ENCODE measurements at places on chromosomes 2 and 18.

- DNase-seq: no peak
Observed at GRCh38 chr2:121197369-121198091, 87.5 kb downstream of the TFCP2L1 start.

DNA sequence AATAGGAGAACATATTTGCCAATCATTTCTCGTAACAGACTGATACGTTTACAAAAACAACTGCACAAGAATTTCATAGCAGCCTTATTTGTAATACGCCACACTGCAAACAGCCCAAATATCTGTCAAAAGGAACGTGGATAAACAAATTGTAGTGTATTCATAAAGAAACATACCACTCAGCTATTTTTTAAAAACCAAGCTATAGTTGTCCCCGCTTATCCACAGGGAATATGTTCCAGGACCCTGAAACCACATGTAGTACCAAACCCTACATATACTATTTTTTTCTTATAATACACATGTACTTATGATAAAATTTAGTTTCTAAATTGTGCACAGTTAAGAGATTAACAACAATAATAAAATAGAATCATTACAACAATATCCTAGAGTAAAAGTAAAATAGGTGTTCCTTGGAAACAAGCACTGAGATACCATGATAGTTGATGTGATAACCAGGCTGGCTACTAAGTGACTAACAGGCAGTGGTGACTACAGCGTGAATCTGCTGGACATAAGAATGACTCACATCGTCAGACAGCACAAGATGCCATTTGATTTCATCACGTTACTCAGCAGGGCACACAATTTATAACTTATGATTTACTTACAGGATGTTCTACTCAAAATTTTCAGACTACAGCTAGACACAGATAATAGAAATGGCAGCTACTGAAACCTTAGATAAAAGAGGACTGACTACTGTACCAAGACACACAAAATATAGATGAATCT is 367.4 kb downstream of the NCKAP5 start:
- DNase-seq: no peak

DNA sequence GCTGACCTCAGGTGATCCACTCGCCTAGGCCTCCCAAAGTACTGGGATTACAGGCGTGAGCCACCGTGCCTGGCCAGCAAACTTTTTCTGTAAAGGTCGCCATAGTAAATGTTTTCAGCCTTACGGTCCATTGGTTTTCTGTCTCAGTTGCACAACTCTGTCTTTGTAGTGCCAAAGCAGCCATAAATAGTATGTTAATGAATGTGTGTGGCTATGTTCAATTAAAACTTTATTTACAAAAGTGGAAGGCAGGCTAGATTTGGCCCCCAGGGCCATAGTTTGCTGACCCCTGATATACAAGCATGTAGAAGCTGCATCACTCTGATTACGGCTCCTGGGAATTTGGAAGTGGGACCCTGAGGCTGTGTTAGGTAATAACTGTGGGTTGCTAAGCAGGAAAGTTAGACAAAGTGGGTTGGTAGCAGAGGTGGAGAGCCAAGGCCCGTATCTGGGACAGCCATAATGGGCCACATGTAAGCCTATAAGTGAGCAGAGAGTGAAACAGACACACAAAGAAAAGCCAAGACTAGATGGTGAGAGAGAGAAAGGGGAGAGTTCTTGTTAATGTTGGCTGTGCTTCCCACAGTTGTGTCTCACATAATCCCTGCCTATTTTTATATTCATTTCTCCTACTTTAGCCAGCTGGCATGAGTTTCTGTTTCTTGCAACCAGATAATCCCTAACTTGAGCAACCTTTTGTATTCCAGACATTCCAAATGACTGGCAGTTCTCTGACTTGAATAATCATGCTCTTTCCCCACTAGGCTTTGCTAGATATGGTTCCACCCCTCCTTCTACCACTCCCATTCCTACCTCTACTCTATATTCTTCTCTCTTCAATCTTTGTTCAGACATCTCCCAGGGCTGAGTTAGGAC is 223.3 kb upstream of the STON1 start:
- DNase-seq: no peak

GRCh38 chr2:64422466-64422865 is 31.5 kb upstream of the LGALSL start:
- no peak for DNase-seq

DNA sequence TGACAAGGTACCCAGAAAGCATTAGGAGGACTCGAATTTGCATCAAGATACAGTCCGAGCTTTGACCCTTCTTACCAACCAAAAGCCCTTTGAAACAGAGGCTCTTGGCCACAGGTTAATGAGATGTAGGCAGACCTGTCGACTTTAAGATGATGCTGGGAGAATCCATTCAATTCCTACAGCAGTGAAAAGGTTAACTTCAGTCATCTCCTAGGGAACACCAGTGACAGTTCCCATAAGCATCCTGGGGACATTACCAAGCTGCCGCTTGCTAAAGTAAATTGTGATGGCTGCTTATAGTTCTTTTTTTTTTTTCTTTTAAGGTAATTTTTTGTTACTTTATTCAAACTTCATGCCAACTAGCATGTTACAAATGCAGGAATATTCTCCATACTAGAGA is 379.3 kb downstream of the SOX11 start:
- DNase-seq: no peak

- peak; percentile 66 for DNase-seq
Observed at GRCh38 chr18:58862851-58863538, 1.7 kb upstream of the ZNF532 start.

- DNase-seq: no peak
Observed at GRCh38 chr2:9228781-9229469, 22.3 kb downstream of the ASAP2 start.

DNA sequence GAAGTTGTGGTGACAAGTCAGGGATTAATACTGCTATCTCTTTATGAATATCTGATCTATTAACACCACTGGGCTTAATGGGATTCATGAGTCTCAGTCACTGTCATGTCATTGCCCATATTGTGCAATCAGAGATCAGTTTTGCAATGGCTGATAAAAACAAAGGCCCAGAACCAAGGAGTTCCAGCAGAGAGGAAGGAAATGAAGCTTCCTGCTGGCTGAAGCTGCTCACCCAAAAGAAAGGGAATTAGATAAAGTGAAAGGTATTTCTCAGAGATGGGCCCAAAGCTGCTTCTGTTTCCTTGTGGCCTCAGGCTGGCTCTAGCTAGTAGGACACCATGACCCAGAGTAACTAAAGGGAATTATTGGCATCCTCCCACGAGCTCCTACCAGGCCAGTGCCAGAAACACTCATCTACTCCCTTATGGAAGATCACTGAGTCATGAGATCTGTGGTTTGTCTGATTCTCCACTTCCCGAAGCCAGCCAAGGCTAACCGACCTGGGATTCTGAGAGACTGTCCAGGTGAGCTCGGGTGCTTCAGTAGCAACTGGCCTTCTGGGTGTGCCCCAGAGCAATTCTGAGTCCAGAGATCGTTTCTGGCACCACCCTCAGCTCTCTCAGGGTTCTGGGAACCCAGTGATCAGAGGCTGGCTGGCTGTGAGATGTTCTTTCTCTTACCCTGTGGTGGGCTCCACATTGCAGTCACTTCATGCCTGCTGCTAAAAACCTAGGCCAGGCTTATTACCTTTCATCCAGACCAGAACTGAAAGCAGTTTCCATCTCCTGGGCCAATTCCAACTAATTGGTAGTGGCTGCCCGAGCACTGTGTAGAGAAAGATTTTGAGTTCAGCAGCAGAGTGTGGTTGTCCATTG is 129.5 kb upstream of the PELI1 start:
- no peak for DNase-seq

DNA sequence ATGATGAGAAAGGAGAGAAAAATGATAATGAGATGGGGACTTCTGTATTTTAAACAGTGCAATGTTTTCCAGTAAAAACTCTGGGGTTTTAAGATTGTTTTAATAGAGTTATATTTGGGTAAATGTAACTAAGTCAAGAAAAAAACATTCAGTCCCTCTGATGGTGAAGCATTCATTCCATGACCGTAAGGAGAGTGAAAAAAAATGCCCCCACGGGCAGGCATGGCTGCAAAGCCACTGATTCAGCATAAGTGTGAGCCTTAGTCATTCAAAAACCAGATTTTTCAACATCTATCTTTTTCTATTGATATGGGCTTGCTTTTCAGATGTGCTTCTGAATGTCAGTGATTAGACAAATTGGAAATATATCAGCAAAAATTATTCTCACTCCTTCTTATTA is 957.8 kb downstream of the SLC4A3 start:
- no peak for DNase-seq

GRCh38 chr2:232365621-232366321 is 12.8 kb upstream of the ALPP start:
- peak; percentile 56 for DNase-seq

DNA sequence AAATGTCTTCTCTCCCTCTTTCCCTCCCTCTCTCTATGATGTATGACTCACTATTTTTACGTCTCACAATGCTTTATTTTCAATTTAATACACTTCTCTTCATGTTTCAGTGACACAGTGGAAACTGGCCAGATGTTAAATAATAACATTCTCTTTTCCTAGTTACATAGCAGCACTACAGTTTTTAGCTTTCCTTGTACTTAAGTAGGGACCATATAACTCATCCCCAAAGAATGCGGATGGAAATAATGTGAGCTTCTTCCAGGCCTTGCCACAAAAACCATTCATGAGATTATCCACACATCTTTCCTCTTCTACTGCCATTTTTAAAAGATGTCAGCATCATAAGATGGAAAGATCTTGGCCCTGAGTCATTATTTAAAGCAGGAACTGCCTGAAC is 789.4 kb downstream of the LRP1B start:
- no peak for DNase-seq

GRCh38 chr2:132438691-132439090 is 22.1 kb downstream of the GPR39 start:
- no peak for DNase-seq

DNA sequence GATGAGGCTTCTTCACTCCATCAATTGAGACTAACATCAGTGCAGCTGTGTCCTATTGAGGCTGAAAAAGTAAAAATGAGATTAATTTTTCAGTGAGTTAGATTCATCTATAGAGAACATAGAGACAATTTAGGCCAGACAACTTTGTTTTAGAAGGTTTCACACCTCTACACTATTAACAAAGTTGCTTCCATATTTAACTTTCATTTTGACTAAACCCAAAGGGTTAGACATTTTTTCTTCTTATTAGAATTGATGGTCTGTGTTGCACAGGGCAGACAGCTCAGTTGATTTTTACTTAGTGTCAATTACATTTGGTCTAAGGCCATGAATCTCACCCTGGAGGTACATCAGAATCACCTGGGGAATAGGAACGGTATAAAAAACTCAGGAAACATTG is 130.2 kb upstream of the NXPH2 start:
- no peak for DNase-seq

- DNase-seq: no peak
Observed at GRCh38 chr2:231353469-231353868, 42.0 kb upstream of the B3GNT7 start.

DNA sequence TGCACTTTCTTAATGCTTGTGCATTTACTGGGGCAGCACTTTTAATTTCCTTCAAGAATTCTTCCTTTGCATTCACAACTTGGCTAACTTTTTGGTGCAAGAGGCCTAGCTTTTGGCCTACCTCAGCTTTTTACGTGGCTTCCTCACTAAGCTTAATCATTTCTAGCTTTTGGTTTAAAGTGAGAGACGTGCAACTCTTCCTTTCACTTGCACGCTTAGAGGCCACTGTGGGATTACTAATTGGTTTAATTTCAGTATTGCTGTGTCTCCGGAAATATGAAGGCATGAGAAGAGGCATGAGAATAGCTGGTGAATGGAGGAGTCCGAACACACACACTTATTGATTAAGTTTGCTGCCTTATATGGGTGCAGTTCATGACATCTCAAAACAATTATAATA is 354.1 kb downstream of the DLGAP1 start:
- no peak for DNase-seq

All from NCI-H510A treated with DMSO at 0.1 percent for 48 hours (cell line).